ENCODE measurements at places on chromosomes 12 and 14.
A peak's percentile ranks its signal among the peaks of the same experiment; 100 is the strongest.

DNA sequence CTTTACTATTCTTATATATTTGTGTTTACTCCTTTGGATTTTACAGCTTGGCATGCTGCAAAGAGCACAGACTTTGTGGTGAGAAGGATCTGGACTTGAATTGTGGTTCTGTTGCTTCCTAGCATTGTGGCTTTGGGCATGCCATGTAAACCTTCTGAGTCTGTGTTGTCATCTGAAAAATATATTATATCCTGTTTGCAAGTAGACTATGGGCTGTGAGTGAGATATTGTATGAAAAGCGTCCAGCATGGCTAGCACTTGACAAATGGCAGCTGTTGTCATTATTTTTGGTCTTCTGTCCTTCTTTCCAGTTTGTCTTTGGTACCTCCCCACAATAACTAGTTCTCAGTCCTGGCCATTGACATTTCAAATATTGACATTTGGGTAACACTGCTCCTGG lies 61.8 kb upstream of the DACT1 start:
- DNase-seq, result no peak

GRCh38 chr12:76249501-76249900 lies 98.7 kb downstream of the BBS10 start:
- DNase-seq, result no peak

DNA sequence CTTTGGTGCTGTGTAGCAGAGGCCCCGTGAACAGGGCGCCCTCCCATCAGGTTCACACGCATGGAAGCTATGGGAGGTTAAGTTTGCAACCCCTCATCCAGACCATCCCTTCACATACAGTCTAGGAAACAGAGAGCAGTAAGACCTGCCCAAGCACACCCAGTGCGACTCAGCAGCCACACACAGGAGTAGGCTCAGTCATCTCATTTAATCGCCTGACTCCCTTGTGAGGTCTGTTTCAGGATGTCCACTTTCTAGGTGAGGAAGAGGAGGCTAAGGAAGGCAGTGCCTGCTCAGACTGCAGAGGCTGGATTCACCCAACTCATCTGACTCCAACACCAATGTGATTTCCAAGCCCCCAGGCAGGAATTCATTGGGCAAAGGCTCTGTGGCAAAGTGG lies 11.9 kb downstream of the BDKRB1 start:
- no peak for DNase-seq

DNA sequence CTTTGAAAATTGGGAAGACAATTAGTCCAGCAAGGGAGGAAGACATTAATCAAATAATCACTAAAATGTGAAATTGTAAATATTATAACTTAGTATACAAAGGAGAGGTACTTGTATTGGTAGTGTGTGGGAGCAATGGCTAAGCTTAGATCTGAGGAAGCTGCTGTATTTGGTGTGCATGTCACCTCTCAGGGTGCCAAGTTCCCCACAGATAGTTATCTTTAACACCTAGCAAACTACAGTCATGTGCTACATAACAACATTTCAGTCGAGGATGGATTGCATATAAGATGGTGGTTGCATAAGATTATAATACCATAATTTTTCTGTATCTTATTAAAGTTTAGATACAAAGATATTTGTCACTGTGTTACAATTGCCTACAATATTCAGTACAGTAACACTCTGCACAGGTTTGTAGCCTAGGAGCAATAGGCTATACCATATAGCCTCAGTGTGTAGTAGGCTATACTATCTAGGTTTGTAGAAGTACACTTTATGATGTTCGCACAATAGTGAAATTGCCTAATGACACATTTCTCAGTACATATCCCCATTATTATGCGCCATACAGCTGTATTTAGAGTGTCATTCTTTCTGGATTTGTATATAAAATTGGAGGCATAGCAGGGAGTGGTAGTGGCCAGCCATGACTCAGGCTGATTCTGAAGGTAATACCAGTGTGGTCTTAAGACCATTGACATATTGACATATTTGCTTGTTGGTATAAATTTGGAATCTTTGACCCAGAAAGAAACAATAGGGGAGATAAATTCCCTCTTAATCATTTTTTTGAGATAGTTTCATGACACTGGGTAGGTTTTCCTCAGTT lies 55.8 kb downstream of the RAD51B start:
- DNase-seq, result no peak

GRCh38 chr14:95507701-95508103 lies 8.7 kb downstream of the SYNE3 start:
- DNase-seq, result peak; percentile 74

All from RPMI8226 (cell line).